ENCODE measurements at places on chromosomes 13 and 19.
A peak's percentile ranks its signal among the peaks of the same experiment; 100 is the strongest.

GRCh38 chr19:7188698-7189629 lies 105.2 kb downstream of the INSR start:
- no peak for DNase-seq

- DNase-seq, result peak; percentile 94
These were observed 1.6 kb downstream of the IER2 start for GRCh38 chr19:13151605-13152355.

DNA sequence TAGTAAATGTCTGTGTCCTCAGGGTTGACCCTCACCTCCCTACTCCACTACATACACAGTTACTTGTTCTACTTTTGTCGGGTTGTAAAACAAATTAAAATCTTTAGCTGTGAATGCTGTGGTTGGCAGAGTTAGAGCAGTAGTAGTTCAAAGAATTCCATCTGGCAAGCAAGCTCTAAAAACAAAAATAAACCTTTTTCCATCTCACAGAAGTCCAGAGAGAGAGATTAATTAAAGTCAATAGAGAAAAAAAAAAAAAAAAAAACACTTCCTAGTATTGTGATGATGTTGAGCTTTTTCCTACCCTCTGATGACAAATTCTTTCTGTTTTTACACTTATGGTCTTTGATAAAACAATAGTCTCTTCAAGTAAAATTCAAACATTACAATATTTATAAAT lies 338.4 kb downstream of the PCDH17 start:
- DNase-seq, result no peak

GRCh38 chr13:99258210-99258860 lies at the start of gene GPR18:
GPR18 (minus strand) TSS chr13:99258379; CDS start chr13:99255872, 2,507 bp downstream.
- no peak for DNase-seq
